C1 segment of cervical spinal cord (tissue), 14 donors: ENCODE measurements at places on chromosomes 7 and 10.

DNA sequence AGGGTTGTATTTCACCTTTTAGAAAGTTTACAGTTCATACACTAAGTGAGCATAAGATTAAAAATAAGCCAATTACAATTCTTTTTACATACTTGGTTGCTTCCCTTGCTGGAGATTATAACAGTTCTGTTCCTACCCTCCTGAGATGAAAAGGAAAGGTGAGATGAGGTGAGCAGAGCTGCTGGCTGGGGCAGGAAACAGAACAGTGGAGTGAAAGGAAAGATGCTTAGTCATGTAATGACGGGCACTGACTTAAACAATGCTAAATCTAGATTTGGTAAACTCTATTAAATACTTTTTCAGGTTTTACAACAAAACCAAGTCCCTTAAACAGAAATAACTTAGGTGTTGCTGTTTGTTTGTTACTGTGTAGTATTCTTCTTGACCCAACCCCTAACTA, 19.9 kb upstream of the ZEB1 start:
- DNase-seq = no peak

DNA sequence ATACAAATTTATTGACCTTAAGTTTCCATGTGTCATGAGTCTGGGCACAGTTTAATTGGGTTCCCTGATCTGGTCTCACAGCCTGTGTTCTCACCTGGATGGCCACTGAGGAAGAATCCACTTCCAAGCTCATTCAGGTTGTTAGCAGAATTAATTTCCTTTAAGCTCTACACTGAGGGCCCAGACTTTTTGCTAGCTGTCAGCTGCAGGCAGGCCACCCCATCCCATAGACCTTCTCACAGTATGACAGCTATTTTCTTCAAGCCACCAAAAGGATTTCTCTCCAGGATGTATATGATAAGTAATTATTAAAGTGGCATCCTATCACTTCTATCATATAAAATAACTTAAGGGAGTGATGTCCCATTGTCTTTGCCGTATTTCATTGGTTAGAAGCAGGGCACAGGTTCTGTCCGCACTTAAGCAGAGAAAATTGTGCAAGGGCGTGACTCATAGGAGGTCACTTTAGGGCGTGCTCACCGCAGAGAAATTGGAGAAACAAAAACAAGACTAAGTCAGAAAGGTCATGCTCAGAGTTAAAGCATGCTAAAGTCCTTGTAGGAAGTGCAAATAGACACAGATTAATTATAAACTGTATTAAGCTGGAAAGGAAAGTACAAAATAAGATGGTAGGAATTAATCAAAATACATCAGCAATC, 109.9 kb downstream of the AHR start:
- no peak for DNase-seq

DNA sequence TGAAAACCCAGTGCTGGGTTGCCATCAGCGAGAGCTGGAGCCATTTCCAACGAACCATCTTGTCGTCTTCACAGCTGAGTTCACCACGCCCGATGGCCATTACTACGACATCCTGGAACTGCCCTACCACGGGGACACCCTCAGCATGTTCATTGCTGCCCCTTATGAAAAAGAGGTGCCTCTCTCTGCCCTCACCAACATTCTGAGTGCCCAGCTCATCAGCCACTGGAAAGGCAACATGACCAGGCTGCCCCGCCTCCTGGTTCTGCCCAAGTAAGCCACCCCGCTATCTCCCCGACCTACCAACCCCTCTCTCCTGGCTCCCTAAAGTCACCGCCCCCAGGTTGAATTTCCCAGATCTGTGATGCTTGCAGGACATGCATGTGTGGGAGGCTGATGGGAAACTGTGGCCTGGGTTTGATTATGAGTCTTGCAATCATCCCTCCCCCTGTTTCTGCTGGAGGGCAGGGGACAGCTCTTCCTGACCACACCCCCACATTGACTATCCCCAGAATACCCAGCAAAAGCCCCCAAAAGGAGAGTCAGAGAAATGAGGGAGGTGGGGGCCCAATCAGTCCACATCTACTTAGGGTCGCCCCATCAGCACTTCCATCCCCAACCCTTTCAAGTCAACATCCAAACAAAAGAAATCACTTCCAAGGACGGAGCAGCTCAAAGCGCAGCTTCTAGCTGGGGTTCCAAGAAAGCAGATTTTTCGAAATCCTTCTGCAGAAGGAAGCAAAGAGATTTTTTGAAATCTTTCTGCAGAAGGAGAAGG, 6.9 kb downstream of the SERPINE1 start:
- no peak for DNase-seq

- DNase-seq = peak; percentile 2
Measured at GRCh38 chr10:9038146-9038714, 983.7 kb downstream of the GATA3 start.

DNA sequence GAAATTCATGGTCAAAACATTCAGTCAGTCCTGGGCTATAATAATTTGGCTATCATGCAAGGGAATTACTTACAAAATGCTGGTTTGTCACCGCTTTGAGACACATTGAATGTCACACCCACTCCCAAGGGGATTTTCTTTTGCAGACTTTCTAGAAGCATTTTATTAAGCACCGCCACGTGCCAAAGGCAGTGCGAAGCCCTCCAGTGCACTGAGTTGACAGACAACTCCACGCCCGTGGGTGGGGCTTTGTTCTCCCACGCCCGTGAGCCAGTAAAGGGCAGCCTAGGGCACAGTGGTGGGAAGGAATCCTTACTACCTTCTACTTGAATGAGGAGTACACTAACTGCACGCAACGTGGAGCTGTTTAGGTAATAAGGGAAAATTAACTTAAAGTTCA, 515.8 kb downstream of the KCNMA1 start:
- DNase-seq = no peak

DNA sequence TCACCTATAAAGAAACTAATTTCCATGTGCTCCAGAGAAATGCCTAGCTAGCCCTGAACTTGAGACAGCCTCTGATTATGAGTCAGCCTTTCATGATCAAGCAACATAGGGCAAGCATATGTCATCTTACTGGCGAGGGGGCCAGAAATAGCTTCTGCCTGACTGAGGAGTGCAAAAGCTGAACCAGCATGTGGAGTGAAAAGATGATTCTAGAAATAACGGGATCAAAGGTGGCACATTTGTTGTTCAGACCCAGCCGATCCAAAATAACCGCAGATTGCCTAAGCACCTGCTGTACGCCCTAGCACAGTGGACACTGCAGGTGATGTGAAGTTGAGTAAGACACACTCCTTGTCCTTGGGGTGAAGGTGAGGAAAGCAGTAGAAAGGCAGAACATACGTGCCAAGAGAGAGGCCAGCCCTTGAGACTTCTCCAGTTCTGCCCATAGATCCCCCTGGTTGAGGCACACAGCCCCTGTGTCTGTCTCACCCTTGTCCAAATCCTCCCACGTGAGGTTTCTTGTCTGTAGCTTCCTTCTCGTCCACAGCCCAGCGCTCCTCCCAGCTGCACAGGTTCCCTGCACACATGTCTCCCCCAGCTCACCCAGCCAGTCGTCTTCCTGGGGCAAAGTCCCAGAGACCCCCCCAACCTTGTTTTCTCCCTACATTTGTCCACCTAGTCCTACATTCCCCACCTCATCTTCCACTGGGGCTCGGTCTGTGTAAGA, 2.8 kb upstream of the BCL7B start:
- DNase-seq = no peak

DNA sequence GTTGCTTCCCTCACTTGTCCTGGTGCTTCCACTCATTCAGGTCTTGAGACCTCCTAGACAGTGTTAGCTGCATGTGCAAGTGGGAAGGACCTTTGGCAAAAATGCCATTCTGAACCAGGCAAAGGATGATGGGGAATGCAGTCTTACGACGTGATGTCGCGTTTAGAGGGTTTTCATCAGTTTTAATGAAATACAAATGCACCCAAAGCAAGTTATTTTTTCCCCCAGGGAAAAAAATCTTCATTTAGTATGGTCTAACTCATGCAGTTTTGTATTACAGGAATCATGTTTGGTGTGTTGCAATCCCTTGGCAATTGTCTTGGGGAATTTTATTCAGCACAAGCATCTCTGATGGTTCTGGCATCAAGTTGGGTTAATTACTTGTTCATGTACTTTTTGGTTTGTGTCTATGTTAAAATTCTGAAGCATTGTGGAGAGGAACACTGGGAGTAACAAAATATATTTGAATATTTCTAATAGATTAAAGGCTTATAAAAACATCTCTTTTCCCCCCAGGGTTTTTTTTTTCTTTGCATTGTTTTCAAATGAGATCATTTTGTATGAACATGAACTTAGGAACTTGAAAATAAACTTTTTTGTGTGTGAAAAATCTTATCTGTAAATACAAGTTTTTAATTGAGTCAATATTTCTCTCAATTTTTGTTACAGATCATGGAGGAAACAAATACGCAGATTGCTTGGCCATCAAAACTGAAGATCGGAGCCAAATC, 188.9 kb downstream of the BICC1 start:
- no peak for DNase-seq

- DNase-seq = no peak
Measured at GRCh38 chr10:87177-88080, 38.3 kb upstream of the TUBB8 start.

DNA sequence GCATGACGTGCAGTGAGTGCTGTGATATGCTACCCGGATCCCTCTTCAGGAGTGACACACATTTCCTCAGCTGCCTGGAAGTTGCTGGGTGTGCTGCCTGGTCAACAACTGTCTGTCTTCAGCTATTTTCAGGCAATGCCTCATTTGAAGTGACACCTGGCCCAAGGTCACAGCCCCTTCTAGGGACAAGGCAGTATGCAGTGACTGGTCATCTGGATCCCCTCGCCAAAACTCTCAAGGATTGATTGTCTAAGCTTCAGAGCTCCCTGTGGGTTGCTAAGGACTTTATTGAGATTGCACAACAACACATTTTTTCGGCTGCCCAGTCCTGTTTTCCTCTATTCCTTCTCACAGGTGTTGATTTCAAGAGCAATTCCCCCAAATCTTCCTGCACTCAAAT, 108.8 kb downstream of the GNAI1 start:
- DNase-seq = no peak

GRCh38 chr7:33554046-33554445, 351.3 kb upstream of the BMPER start:
- DNase-seq = no peak

DNA sequence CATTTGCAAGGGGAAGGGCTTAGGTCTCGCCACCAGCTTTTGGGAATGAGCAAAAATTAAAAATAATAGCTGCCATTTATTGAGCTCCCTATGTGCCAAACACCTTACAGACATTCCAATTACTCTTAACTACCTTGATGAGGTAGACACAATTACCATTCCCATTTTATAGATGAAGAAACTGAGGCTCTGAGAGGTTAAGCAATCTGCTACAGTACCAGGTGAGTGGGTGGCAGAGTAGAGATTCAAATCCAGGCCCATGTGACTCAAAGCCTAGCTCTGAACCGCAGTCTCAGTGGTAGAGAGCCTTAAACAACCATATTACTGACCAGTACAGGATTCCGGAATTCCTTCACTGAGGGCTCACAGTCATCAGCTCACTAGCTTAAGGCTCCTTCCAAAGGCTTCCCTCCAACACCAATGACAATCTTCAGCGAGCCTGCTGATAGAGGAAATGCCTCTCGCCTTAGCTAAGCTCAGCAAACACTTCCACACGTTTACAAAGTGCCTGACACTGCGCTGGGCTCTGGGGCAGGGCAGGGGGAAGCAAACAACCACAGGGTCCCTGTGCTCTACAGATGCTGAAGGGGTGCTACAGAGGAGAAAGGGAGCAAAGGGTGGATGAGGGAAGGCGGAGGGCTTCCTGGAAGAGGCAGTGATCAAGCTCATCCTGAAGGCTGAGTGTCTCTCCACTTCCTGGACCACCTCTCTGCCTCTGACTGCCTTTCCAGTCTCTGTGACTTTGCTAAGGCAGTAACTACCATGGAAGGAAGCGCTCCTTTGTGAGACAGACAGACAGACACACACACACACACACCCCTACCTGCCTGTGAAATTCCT, 7.4 kb downstream of the LRRC20 start:
- no peak for DNase-seq

- DNase-seq = no peak
Measured at GRCh38 chr10:102769375-102770107, 25.8 kb downstream of the WBP1L start.
